T-helper 22 cell (primary cell): ENCODE measurements at places on chromosomes 6 and 20.
A peak's percentile ranks its signal among the peaks of the same experiment; 100 is the strongest.

GRCh38 chr20:6559791-6560190 is 207.7 kb upstream of the BMP2 start:
- DNase-seq: no peak

GRCh38 chr6:119495230-119495683 is 145.7 kb upstream of the MAN1A1 start:
- no peak for DNase-seq

GRCh38 chr20:9149087-9149486 is 80.2 kb downstream of the PLCB4 start:
- no peak for DNase-seq

DNA sequence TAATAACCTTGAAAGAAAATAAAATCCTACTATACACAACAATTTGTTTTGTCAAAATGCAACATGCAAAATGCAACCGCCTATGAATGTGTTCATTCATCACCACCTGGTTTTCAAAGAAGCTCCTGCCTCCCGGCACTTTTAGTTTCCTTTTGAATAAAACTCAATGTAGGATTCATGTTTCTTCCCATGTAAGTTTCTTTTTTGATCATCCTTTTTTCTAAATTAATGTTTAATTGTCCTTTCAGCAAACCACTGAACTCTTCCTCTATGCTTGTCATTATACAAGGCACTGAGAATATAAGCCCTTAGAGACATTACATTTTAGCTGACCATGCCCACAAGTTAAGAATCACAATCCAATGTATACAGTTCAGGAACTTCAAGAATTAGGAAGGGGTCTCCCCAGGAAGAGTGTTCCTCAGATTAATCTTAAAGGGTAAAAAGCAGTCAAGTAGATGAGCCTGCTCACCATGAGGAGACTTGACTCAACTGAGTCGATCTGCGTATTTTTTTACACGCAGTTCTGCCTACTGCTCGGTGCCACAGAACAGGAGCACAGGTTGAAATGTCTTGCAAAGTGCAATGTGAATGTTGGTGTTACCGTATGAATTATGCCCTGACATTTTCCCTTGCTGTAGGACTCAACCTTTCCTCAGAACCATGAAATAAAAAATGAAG is 7.2 kb upstream of the THEMIS start:
- DNase-seq: no peak

- DNase-seq: no peak
Measured at GRCh38 chr20:23477223-23477622, 13.7 kb upstream of the CST8 start.

GRCh38 chr6:9248133-9248532 is 812.8 kb upstream of the SLC35B3 start:
- no peak for DNase-seq

DNA sequence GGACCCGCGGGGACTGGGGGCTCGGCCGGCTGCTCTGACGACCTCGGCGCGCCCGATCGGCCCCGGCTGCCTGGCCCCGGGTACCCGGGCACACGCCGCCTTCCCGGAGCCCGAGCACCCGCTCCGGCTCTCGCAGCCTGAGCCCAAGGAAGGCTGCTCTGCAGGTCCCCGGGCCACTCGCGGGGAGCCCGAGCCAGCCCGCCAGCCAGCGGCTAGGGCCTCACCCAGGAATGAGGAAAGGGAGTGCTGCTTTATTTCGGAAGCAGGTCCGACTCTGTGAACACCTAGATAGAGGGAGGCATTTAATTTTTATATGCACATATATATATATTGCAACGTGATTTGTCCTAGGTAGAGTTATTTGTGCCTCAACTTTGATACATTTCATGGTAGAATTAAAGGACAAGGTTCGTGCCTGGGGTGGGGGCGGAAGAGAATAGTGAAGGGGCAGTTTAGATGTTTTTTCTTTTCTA is 15.5 kb downstream of the FOXA2 start:
- DNase-seq: no peak

- no peak for DNase-seq
Measured at GRCh38 chr6:125815080-125815910, 24.5 kb downstream of the NCOA7 start.

DNA sequence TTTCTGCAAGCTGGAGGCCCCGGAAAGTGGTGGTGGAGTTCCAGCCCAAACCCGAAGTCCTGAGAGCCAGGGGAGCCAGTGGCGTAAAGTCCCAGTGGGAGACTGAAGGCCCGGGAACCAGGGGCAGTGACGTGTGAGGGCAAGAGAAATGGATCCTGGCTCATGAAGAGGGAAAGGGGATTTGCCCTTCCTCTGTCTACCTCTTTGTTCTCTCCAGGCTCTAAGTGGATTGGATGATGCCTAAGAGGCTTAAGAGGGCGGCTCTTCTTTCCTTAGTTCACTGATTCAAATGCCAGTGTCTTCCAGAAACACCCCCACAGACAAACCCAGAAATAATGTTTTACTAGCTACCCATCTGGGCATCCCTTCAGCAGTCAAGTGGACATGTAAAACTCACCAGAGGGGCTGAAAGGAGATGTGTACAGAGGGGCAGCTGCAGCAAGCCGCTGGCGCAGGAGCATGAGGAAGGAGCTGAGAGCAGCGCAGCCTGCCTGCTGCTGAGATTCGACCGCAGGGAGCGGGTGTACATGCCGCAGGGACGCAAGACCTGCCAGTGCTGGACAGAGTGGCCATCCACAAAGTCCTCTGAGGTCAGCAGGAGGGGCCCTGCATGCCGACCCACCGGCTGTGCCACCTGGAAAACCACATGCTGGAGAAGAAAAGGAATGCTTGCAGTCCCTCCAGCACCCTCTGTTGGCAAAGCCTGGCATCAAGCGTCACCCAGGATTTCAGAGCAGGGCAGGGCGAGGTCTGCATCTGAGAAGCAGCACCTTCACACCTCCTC is 29.5 kb downstream of the CDYL start:
- DNase-seq: no peak

- no peak for DNase-seq
Measured at GRCh38 chr6:159804504-159804903, 4.4 kb downstream of the PNLDC1 start.

DNA sequence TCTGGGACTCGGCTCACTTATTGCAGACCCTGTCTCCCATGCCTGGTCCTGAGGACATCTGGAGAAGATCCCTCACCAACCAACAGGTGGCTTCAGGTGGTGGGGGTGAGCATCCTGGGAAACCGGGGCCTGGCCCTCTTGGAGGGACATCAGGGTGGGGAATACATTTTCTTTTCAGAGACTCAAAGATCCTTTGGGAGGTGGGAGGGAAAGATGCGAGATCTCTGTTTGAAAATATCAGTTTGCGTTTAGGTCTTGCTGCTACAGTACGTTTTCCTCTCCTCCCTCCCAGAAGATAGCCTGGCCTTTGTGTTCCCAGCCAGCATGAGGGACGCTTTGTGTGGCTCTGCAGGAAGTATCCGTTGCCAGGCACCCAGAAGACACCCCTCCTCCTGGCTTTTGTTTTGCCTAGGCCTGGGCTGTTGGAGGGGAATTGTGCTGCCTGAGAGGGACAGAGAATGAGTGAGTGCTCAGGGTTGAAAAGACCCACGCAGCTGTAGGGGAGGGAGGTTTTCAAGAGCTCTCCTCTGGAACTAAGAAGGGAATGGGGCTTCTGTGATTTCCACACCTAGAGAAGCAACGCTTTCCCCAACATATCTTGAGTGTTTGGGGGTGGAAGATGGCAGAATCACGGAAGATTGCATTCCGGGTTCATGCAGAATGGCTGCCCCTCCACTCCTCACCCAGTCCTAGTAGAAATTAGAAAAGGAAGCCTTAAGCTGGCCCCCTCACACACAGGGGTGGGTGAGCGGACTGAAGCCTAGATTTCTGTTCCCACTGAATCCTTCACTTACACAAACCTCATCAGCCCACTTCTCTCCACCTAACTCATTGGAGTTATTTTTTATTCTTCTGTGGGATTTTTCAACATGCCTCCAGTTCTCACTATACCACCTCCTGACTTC is 22.0 kb upstream of the SLC2A12 start:
- no peak for DNase-seq

GRCh38 chr6:89268776-89269175 is 46.3 kb downstream of the GABRR2 start:
- DNase-seq: no peak

- DNase-seq: no peak
Measured at GRCh38 chr6:80302716-80303115, 196.2 kb downstream of the BCKDHB start.

GRCh38 chr6:108291091-108291490 is 3.8 kb upstream of the AFG1L start:
- no peak for DNase-seq

- DNase-seq: no peak
Measured at GRCh38 chr6:36598739-36599318, 4.7 kb downstream of the SRSF3 start.

DNA sequence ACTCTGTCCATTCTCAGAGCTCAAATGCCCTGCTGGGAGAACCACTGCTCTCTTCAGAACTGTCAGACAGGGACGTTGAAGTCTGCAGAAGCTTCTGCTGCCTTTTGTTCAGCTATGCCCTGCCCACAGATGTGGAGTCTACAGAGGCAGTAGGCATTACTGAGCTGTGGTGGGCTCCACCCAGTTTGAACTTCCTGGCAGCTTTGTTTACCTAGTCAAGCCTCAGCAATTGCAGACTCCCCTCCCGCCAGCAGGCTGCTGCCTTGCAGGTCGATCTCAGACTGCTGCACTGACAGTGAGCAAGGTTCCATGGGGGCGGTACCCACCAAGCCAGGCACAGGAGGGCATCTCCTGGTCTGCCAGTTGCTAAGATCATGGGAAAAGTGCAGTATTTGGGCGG is 21.8 kb upstream of the UFL1 start:
- DNase-seq: peak; percentile 49

- DNase-seq: no peak
Measured at GRCh38 chr20:60974441-60974945, 277.6 kb upstream of the CDH4 start.

GRCh38 chr20:1122388-1123315 is 4.2 kb downstream of the PSMF1 start:
- no peak for DNase-seq

DNA sequence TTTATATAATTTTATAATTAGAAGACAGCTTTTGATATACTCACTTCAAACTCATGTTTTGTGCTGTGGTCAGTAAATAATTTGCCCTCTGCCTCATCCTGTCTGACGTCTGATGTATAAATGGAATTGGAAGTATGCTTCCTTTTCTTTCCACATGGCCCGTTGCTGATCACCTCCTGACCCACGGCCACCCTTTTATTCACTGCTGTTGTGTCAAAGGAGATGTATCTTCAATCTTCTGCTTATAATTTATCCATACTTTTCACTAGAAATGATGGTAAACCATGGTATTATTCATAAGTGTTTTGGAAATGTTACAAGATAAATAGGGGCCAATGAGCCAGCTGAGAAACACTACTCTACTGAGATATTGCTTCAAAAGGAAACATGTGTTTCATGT is 841.8 kb downstream of the PHF3 start:
- no peak for DNase-seq

GRCh38 chr20:63119963-63120807 is 95.7 kb downstream of the YTHDF1 start:
- no peak for DNase-seq

DNA sequence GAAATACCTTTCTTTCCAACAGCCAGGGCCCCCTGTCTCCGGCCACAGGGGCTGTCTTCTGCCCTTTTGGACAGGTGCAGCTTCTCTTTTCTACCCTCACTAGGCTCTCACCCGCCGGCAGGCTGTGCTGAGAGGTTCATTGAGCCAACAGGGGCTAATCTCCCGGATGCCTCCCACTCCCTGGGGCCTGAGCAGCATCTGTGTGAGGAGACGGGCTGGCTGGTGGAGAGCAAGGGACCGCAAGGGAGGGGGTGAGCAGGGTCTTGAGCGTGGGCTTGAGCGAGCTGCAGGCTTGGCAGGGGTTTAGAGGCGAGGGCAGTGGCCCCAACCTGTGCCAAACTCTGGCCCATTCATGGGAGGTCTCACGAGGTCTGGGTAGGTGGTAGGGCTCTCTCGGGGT is 56.5 kb upstream of the CST7 start:
- no peak for DNase-seq

- DNase-seq: no peak
Measured at GRCh38 chr20:31497838-31498540, 16.3 kb upstream of the HM13 start.

- DNase-seq: no peak
Measured at GRCh38 chr6:137084865-137085617, 40.3 kb upstream of the IL20RA start.

DNA sequence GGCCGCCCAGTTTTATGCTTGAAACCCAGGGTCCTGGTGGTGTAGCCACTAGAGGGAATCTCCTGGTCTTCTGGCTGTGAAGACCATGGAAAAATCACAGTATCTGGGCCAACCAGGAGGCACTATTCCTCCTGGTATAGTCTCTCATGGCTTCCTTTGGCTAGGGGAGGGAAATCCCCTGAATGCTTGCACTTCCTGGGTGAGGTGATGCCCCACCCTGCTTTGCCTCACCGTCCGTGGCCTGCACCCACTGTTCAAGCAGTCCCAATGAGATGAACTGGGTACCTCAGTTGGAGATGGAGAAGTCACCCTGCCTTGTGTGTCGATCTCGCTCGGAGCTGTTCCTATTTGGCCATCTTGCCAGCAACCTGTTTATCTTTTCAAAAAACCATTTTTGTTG is 10.1 kb upstream of the ZNF337 start:
- no peak for DNase-seq

GRCh38 chr6:42217157-42217518 is 523 bp downstream of the MRPS10 start:
- no peak for DNase-seq

GRCh38 chr20:62305149-62305764 is 2.5 kb downstream of the ADRM1 start:
- DNase-seq: no peak

- DNase-seq: no peak
Measured at GRCh38 chr6:110653381-110653780, 161.9 kb downstream of the CDK19 start.

- no peak for DNase-seq
Measured at GRCh38 chr6:33654831-33655554, 33.9 kb downstream of the ITPR3 start.

- no peak for DNase-seq
Measured at GRCh38 chr6:122184401-122184827, 215.0 kb upstream of the HSF2 start.

- no peak for DNase-seq
Measured at GRCh38 chr6:95578106-95578410, 723 bp downstream of the MANEA start.

DNA sequence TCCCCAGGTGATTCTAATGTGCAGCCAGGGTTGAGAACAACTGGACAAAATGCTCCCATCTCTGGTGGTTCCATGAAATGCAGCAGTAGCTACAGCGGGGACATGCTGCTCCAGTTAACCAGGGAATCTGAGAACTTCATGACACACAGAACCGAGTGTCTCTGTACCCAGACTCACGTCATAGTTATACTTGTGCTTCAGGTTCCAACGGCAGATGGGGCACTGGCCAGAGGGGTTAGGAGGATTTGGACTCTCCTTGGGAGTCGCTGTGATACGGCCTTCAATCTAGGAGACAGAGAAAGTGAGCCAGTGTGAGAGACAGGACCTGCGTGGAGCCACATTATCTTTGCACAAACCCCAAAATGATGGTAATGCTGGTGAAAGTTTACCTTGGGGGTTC is 9.2 kb downstream of the MRPS18A start:
- DNase-seq: no peak

DNA sequence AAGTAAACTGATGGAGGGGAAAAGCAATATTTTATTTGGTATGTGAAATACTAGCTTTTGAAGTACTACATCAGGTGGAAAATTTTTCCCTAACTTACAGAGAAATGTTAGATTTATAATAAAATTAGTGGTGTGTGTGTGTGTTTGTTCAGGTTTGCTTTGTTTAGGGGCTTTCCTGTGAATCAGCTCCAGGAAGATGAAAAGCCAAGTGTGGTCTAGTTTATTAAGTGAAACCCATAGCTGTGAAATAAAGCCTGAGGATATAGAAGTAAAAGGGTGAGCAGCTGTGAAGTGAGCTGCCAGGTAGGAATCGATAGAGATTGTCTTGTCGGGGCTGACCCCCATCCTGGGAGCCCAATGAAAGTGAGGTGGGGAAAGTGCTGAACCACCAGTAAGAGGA is 347.6 kb upstream of the IMPG1 start:
- no peak for DNase-seq
